Activated CD8-positive, alpha-beta T cell treated with anti-CD3 and anti-CD28 coated beads, Interleukin-2, amount 10 ng/mL, durations not matched to agents 7 days and 5 days (primary cell): ENCODE measurements at places on chromosomes 2 and 18. TPM values are rescaled to one million over a fixed set of nuclear protein-coding genes. Genes with fewer than 3 reads are reported as not detected.

DNA sequence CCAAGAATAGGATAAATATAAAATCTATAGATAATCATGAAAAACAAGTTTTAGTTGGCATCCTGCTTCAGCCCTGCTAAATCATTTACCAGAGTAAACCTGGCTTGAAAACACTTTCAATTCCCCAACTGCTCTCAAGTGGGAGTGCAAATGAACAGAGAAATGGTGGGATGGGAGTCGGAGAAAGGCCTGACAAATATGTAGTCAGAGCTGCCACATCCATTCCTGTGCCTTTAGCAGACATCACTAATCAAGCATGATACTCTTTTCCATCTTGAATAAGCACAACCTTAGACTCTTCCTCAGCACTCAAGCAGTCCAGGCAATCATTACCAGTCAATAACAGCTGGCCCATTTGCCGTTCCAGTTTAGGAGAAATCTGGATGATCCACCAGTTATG is 101.3 kb downstream of the ANKRD44 start:
- no peaks in the 10 kb centered on the region for H3K27me3 ChIP-seq
- H3K4me1 ChIP-seq: peaks cover 98% of the 10 kb centered on the region
- H3K27ac ChIP-seq: peak overlapping the region; percentile 87
- no peak for DNase-seq

DNA sequence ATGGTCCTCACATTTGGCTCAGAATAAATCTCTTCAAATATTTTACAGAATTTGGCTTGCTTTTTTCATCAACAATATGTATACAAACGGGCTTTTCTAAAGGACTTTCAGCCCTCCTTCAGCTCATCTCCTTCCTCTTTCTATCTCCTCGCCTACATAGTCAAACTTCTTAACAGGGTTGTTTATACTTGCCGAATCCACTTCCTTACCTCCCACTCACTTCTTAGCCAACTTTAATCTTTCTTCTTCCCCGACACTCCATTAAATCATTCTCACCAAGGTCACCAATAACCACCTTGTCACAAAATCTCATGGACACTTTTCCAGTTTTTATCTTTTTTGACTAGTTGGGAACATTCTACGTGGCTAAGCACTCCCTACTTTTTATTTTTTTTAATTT is 325.2 kb downstream of the PLCL1 start:
- no peak overlapping the region for H3K4me3 ChIP-seq
- no peak overlapping the region for H3K27ac ChIP-seq
- no peaks in the 10 kb centered on the region for H3K4me1 ChIP-seq

GRCh38 chr2:163709270-163709669 is 26.5 kb downstream of the FIGN start:
- H3K27ac ChIP-seq: no peak overlapping the region
- DNase-seq: no peak
- H3K4me3 ChIP-seq: no peak overlapping the region
- no peaks in the 10 kb centered on the region for H3K4me1 ChIP-seq
- no peaks in the 10 kb centered on the region for H3K27me3 ChIP-seq

- H3K4me1 ChIP-seq: no peaks in the 10 kb centered on the region
- H3K27me3 ChIP-seq: no peaks in the 10 kb centered on the region
- no peak overlapping the region for H3K27ac ChIP-seq
Observed at GRCh38 chr18:6120820-6121279, 225.5 kb upstream of the TMEM200C start.

GRCh38 chr2:200585730-200586643 is at the start of gene AOX1:
AOX1 (plus strand) TSS chr2:200586014; CDS start chr2:200586109, 95 bp downstream.
- no peak within 1 kb of the TSS for H3K27ac ChIP-seq
- H3K27me3 ChIP-seq: peaks cover 11% of the 10 kb centered on the region
- peak; percentile 26 for DNase-seq
- H3K4me3 ChIP-seq: peak within 1 kb of the TSS; percentile 55
- H3K36me3 ChIP-seq: peaks cover 27% of the 10 kb centered on the region

DNA sequence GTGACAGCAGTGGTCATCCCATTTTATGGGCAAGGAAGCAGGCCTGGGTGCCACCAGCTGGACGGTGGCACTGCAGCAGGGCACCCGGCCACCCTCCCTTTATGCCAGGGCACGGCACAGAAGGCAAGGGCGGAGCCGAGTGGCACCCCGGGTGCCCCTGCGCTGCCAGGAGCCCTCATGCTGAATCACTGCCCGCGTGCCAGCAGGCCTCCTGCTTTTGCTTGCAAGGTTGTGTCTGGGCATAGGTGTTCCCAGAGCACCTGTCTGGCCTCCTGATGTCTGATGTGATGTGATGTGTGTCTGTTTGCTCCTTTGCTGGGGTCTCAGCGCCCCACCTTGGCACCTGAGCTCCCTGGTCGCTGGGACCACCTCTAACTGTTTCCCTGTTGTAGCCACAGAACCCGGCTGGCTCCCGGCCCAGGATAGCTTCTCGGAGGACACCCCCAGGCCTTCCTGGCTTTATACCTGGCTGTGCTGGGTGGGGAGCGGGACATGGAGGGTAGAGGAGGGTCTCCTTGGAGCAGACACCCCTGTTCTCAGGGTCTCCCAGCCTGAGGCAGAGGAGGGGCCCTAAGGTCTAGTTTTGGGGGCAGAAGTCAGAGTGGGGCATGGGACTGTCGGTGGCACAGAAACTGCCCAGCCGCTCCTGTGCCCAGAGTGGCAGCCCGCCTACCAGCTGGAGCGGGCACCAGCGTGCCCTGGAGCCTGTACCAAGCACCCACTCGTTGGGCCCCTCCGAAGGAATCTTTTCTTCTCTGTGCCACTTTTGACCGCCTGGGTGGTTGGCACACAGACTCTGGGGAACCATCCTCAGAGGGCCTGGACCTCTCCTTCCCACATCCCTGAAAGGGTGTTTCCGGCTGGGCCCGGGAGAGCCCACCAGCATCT is 3.6 kb downstream of the GPC1 start:
- peaks cover 11% of the 10 kb centered on the region for H3K27me3 ChIP-seq
- H3K4me3 ChIP-seq: no peak overlapping the region
- H3K4me1 ChIP-seq: peaks cover 9% of the 10 kb centered on the region
- DNase-seq: no peak
- H3K36me3 ChIP-seq: no peaks in the 10 kb centered on the region

GRCh38 chr2:17030047-17030446 is 364.4 kb upstream of the CYRIA start:
- H3K36me3 ChIP-seq: no peaks in the 10 kb centered on the region
- no peaks in the 10 kb centered on the region for H3K27me3 ChIP-seq
- H3K4me3 ChIP-seq: no peak overlapping the region
- H3K4me1 ChIP-seq: no peaks in the 10 kb centered on the region
- H3K27ac ChIP-seq: no peak overlapping the region
- DNase-seq: no peak

DNA sequence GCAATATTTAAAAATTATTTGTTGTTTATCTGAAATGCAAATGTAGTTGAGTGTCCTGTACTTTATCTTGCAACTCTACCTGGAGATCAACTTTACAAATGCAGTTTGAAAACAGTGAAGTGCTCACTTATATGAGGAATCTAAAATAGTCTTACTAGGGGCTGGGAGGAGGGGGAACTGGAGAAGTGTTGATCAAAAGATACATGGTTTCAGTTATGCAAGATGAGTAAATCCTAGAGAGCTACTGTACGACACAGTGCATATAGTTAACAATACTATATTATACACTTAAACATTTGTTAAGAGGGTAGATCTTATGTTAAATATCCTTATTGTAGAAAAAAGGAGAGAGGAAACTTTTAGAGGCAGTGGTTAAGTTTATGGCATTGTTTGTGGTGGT is 241.9 kb downstream of the BCL11A start:
- H3K4me1 ChIP-seq: peaks cover 30% of the 10 kb centered on the region
- DNase-seq: no peak
- no peaks in the 10 kb centered on the region for H3K36me3 ChIP-seq
- peaks cover 19% of the 10 kb centered on the region for H3K27me3 ChIP-seq
- H3K27ac ChIP-seq: no peak overlapping the region

- H3K27ac ChIP-seq: no peak overlapping the region
- H3K27me3 ChIP-seq: no peaks in the 10 kb centered on the region
- H3K36me3 ChIP-seq: peaks cover 32% of the 10 kb centered on the region
- peaks cover 9% of the 10 kb centered on the region for H3K4me1 ChIP-seq
Observed at GRCh38 chr2:201344663-201345366, 12.3 kb downstream of the FLACC1 start.

The GREB1 gene
- total RNA-seq: 0.68 TPM

The IL1F10 gene
- not detected for total RNA-seq

The CELF4 gene
- total RNA-seq: not detected

The TTLL4 gene
- total RNA-seq: 27.7 TPM

The CDH20 gene
- not detected for total RNA-seq
